Muscle of leg (tissue), 16 donors: ENCODE measurements at places on chromosomes 2 and 18.

DNA sequence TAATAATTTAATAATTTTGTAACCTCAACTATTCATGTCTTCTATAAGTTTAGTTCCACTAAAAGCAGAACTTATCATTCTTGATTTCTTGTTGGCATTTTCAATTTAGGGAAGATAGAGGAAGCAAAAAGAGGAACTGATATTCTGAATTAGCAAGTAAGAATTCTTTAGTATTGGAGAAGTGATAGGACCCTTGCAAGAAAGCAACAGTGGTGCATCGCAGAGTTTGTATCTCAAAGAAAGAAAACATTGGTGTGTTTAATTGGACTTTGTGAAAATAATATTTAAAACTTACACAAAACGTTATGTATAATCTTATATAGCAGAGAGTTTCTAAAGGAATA, 36.5 kb upstream of the TNFRSF11A start:
- no peak for DNase-seq

DNA sequence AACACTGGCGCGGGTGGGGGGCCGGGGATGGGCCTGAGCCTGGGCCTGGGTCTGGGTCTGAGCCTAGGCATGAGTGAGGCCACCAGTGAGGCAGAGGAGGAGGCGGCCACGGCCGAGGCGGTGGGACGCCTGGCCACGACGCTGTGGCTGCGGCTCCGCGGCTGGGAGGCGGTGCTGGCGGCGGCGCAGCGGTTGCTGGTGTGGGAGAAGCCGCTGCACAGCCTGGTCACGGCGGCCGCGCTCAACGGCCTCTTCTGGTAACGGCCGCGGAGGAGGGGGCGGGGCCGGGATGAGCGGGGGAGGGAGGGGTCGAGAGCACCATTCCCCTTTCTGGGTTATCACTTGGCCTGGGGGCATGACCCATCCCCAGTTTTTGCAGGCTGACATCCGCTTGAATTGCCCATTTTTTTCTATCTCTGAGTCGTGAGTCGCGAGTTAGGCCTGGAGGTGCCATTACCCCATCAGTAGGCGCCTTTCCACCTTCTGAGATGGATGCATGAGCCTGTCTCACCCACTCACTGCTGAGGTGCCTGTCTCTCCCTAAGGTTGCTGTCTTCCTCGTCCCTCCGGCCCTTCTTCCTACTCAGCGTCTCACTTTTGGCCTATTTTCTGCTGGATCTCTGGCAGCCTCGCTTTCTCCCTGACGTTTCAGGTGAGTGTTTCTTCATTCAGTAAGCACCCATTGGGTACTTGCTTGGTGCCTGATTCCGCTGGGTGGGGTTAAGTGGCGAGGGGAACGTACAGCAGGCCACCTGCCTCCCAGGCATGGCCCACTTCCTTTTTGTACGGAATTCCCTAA, 501 bp downstream of the RETREG2 start:
- peak; percentile 57 for DNase-seq

DNA sequence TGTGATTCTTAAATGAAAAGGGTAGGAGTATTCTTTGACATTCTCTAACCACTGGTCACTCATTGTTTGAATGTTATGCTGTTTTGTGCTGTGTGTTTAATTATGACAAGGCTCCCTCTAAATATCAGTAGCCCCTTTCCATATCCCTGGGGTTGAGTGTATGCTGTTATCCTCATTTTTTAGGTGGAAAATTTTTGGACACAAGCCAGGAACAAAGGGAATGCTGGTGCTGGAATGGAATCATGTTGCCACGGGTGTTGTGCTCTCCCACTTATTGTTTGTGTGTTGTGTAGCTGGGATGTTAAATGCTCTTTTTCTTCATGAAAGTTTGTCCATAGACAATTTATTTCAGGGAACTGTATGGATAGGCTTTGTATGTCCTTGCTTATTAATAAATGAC, 43.3 kb downstream of the ZNF532 start:
- no peak for DNase-seq

DNA sequence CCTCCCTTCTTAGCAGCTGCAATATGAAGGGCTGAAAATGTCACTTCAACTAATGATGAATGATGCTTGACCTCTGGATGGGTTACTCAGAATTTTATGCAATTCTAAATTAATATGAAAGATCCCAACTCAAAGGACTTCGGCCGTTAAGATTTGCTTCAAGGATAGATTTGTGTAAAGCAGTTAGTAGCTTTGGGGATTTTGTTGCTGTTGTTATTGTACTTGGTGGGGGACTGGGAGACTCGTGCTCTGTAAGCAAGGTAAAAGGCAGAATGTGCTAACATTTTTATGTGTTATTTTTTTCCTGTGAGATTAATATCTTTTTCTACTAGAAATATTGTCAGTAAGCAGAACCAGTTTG, 478.8 kb downstream of the ARHGAP15 start:
- no peak for DNase-seq

- DNase-seq = no peak
Measured at GRCh38 chr2:21015281-21015645, 28.6 kb downstream of the APOB start.
